ENCODE measurements at places on chromosomes 2 and 18.

DNA sequence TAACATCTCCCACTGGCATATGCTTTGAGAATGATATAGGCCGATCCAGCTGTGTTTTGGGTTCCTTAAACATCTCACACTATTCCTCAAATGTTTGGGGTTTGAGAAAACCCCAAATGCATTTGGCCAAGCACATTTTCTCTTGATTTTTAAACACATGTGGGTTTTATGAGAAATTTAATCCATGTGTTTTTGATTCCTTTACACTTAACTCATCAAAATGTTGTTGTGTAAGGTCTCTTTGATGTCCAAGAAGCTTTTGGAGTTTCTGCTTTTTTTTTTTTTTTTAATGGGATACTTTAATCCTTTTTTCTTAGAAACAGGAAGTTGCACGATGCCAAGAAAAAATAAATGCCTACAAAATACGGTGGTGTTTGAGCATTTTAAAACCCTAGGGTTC is 339.8 kb upstream of the TCF4 start:
- DNase-seq = no peak

DNA sequence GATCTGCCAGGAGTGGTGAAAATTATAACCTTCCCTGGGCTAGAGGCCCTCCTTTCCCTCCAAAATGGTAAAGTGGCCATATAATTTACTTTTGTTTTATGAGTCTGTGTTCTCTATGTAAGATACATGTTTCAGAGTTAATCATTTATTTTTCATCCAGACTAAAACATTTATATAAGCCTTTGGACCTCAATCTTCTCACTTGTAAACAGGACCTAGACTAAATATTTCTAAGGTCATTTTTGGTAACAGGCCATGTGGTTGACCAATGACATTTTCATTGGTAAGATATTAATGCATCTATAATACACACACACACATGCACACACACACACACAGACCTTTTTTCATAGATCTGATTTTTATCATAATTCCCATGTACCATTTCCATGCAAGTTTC is 79.7 kb upstream of the KCTD1 start:
- DNase-seq = no peak

DNA sequence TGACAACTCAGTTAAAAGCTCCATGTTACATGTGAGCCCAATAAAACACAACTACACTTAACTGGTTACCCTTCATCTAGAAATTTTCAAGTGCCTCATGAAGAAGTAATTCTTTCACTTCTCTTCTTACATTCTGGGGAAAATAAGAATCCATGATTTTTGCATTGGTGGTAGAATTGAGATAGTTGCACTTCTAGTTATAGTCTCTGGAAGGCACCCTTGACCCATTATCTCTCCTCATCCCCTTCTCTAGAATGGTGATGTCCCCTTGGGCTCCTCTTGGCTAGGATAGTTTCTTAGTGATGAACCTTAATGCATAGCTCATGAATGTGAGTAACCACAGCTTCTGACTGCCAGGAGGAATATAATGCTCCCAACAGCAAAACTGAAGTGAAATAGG is 3.6 kb downstream of the LGALSL start:
- no peak for DNase-seq

DNA sequence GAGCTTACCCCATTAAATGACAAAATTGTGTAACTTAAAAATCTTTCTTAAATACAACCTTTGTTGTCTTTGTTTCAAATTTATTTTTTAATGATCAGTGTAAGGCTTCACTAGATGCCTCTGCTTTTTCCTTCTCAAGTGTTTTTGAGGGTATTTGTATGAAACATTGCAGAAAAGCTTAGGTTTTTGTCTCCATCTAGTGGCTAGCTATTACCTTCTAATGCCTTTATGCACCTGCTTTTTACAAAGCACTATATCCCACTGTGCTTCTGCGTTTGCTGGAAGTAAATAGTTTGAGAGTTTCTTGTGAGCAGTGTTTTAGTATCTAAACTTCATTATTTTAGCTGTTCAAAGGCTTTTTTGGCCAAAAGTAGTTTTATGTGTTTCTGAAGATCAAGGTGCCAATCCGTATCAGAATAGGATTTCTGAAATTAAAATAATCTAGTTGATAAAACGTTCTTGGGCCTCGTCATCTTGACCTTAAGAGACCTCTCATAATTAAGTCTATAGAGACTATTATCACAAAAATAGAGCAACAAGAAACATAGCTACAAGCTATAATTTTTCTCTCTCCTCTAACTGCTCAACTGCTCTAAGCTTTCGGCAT is 47.0 kb downstream of the IWS1 start:
- DNase-seq = no peak

DNA sequence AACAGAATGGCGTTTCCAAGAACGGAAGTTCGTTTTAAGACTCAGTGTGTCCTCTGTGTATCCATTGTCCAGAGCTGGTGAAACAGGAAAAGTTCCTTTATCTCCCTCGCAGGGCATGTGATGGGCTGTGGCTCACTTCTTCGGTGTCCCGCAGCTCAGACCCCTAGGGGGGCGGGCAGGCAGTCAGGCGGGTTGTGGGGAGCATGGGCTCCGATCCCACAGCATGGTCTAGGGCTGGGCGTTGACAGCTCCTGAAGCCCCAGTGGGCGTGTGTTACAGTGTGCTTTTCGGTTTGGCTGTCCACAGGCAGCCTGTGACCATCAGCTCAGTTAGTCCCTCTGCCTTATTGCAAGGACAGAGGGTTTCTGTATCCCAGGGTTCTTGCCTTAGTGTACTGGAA is 319.6 kb downstream of the AGAP1 start:
- no peak for DNase-seq
